ENCODE measurements at places on chromosomes 11 and 22. TPM values are rescaled to one million over a fixed set of nuclear protein-coding genes. Genes with fewer than 3 reads are reported as not detected.

DNA sequence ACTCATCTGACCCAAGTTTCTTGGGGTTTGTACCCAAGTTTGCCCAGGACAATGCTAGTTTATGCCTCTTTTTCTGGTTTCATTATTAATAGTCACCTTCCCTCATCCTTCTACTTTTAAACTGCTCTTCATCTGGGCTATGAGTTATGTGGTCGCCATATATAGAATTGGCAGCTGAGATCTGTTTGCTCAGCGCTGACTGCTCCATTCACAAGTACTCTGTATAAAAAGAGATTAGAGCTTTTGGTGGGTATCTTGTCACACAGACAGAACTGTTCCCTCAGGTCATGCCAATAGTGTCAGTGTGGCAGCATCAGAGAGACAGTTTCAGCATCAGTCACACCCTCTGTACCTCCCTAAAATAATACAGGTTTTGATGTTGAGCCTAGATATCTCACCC, 326.0 kb downstream of the RAB38 start:
- DNase-seq, result no peak

CSNK1E gene
- 143 TPM for total RNA-seq

CD3G gene
- total RNA-seq, result 122 TPM

KCNQ1OT1 gene
- total RNA-seq, result 0.51 TPM

DNA sequence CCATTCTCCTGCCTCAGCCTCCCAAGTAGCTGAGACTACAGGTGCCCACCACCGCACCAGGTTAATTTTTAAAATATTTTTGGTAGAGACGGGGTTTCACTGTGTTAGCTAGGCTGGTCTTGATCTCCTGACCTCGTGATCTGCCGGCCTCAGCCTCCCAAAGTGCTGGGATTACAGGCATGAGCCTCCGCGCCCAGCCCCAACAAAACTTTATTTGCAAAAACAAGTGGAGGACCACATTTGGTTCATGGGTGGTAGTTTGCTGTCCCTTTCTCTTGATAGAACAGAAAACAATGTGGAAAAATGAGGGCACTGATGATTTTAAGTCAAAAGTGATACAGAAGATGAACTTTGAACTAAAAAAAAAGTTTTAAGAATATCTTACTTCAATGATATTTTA, 121.8 kb upstream of the SERPIND1 start:
- no peak for DNase-seq
